ENCODE measurements at places on chromosomes 12 and 14.

DNA sequence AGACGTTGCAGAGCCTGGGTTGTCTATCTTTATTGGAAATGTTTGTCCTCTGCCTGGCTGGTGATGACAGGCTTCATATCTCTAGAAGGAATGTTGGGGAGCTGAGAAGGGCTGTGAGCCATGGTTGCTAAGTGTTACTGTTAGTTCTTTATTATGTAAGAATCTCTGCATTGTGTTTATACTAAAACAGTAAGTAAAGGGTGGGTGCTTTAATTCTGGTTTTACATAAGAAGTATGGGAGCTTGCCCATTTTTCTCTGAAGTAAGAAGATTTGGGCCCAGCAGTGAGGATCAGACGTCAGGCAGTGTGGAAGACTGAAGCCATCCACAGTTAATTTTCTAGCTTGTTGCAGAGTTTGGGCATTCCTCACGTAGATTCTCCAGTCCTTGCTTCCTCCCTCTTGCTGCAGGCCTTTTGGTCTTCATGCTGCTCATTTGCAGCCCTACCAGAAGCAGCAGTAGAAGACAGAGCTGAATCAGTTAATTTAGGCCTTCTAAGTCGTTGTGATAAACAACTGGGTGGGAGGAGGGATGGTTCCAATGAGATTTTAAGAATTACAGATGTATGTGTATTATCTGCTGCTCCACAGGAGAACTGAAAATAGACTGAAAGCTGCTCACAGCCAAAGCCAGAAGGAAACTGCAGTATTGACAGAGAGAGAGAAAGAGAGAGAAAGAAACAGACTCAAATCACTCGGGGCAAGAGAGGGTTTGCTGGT is 21.4 kb downstream of the WNT5B start:
- DNase-seq, result no peak

DNA sequence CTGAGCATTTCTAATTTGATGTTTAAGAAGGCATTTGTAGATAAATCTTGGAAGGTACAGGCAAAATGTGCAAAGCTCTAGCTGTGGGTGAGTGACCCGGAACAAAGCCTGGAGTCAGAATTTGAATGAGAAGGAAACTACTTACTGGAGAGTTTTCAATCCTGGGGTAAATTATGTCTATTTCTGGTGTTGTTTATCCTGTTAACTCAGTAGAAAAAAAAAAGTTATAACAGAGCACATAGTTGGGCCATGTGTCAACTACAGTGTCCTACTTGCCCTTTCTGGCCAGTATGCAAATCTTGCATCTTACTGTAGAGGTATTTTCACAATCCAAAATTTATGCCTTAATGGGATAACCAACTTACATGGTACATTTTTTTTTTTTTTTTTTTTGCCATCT is 182.3 kb downstream of the SYNE2 start:
- no peak for DNase-seq

DNA sequence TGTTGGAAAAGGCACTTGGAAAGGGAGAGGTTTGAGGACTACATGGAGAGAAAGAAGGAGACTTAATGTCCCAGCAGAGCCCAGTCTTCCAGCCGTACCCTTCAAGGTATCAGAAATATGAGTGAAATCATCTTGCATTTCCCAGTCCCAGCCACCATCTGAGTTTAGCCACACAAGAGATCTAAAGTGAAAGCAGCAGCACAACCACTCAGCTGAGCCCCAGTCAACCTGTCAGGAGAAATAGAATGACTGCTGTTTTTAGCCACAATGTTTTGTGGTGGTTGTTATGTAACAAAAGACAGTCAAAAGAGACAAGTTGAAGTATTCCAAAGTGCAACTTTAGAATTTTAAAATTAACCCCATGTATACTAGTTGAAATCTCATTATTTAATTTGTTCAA is 28.0 kb downstream of the DERA start:
- no peak for DNase-seq

DNA sequence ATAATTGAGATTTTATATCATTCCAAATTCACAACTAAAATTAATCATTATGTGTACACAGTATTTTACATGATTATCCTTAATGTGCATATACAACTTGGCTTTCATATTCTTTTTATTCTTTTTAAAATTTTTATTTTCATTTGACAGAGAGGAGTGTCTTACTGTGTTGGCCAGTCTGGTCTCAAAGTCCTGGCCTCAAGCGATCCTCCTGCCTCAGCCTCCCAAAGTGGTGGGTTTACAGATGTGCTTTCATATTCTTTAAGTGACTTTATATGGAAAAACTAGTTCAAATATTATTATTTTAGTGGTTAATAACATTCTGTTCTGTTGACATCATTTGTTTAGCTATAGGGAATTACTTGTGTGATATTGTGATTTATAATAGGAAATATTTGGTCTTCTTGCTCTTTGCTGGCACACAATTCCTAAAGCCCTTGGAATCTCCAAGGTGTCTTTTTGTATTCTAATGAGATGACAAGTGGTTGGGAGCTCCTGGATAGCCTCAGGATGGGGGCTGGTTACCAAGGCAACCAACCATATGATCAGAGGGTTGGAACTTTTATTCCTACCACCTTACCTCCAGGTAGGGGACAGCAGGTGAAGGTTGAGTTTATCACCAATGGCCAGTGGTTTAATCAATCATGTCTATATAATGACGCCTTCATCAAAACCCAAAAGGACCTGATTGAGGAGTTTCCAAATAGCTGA is 16.0 kb upstream of the ZNF410 start:
- no peak for DNase-seq

DNA sequence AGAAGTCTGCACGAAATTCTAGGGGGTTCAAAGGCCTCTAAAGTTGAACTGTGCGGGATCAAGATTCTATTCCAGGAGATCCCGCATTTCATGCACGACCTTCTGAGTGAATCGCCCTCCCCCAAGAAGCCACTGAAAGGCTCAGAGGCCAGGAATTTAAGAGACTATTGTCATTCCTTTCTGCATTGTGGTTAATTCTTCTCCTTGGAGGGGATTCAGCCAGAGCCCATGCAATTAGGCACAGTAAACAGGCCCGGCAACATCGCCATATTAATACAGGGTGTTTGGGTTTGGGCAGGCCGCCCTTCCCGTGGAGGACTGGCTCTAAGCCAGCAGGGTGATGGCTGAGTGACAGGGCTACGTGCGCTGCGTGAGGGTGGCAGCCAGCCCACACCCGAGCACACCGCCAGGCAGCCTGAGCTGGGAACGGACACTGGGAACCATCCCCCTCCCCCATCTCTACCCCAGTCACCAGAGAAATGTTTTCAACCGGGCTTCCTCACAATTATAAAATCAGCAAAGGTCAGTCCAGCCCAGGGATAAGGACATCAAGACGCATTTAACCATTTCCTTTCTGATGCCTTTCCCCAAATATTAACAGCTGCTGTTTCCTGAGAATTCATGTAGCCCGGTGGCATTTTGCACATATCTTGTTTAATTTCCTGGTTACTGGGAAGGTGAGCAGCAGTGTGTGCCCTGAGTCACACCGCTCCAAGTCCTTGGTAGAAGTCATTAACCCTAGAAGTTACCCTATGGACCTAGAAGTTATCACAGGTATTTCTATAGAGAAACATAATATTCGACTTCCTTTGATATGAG is 12.5 kb downstream of the EGLN3 start:
- DNase-seq, result no peak

DNA sequence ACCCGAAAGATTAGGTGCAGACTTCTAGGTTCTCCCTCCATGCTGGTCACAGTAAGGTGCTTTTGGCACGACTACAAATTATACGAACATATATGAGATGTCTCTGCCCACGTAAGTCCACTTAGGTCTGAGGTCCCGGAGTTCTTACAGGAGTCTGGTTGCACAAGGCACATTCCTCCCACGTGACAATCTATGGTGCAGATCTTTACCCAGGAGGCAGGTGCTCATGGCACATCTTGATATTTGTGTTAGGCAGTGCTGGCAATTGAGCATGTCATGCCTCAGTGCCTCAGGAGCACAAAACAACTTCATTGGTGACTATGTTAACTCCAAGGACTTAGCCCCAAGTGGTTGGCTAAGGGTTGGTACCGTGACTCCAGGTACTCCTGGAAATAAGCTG is 92.0 kb upstream of the AMN1 start:
- no peak for DNase-seq

DNA sequence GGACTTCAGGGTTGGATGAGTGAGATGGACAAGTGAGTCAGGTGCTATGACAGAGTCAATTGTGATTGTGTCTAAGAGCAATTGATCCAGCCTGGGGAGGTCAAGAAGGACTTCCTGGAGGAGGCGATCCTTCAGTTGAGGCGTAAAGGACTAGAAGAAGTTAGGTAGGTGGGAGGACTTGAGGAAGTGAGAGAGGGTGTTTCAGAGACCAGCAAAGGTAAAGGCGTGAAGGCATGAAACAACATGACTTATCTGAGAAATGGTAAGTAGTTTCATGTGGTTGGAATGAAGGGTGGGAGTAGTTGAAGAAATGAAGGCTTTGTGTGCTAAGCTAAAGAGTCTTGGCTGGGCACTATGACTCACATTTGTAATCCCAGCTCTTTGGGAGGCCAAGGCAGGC is 48.9 kb upstream of the PPP1CC start:
- DNase-seq, result no peak

DNA sequence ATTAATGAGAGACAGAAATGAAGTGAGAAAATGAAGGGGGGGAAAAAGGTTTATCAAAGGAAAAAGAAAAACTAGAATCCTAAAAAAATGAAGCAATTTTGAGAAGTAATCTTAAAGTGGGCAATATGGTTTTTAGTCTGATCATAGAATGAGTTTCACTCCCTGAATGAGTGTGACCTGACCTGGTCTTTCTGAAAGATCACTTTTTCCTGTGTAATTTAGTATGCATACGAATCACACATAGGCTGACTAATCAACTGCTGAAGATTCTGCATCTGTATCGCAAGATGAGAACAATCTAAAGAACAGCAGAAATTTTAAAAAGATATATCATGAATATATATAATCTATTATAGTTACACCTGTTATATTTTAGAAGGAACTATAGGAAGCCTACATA is 11.3 kb downstream of the GNPTAB start:
- no peak for DNase-seq

- DNase-seq, result no peak
These were observed 2.3 kb downstream of the TMEM63C start for GRCh38 chr14:77183896-77184295.

DNA sequence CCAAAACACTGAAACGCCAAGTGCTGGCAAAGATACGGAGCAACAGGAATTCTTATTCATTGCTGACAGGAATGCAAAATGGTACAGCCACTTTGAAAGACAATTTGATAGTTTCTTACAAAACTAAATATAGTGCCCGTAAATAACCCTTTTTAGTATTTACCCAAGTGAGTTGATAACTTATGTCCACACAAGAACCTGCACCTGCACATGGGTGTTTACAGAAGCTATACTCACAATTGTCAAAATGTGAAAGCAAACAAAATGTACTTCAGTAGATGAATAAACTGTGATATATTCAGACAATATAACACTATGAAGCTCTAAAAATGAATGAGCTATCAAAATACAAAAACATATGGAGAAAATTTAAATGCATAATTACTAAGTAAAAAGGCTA is 86.6 kb downstream of the ATXN7L3B start:
- DNase-seq, result no peak

GRCh38 chr12:41465526-41465925 is 277.4 kb downstream of the PDZRN4 start:
- DNase-seq, result no peak

DNA sequence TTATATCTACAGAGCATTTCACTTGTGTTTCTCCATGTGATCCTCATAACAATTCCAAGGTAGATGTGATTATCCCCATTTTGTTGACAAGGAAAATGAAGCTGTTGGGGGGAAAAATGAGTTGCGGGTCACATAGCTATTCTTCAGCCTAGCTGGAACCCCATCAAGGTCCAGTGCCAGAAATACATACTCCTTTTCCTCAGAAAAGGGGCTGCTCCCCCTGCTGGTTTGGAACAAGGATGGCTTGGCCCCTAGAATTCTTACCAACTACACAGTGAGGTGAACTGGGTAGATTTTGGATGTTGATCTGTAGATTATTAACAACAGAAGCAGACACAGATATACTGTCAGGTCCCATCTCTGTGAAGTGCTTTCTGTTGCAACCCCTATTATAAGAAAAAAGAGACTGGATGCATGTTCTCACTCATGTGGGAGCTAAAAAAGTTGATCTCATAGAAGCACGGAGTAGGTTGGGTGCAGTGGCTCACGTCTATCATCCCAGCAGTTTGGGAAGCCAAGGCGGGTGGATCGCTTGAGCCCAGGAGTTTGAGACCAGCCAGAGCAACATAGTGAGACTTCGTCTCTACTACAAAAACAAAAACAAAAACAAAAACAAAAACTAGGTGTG is 8.9 kb downstream of the IKZF4 start:
- peak; percentile 36 for DNase-seq

DNA sequence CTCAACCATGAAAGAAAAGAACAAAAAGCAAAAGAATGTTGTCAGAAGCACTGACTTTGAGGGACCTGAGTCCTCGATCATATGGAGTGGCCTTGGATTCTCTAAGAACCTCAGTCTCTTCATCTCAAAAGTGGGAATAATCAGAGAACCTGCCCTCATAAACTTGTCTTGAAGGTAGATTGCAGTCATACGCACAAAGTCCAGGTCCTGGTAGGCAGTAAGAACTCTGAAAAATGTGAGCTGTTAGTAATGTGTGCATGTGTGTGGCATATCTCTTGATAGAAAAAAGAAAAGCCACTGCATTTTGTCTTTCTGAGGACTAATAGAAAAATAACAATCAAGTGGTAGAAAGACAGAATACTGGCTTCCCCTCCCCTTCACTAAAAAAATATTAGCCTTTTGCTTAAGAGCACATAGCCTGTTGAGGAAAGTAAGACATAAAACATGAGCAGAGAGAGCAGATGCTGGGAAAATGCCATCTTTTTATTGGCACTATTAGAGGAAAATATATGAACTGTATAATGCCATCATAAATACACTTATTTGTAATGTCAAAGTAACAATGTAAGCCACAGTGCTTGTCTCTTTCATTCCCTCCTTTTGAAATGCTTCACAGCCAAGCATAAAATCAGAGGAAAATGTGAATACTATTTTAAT is 205.1 kb upstream of the TBX3 start:
- DNase-seq, result no peak

DNA sequence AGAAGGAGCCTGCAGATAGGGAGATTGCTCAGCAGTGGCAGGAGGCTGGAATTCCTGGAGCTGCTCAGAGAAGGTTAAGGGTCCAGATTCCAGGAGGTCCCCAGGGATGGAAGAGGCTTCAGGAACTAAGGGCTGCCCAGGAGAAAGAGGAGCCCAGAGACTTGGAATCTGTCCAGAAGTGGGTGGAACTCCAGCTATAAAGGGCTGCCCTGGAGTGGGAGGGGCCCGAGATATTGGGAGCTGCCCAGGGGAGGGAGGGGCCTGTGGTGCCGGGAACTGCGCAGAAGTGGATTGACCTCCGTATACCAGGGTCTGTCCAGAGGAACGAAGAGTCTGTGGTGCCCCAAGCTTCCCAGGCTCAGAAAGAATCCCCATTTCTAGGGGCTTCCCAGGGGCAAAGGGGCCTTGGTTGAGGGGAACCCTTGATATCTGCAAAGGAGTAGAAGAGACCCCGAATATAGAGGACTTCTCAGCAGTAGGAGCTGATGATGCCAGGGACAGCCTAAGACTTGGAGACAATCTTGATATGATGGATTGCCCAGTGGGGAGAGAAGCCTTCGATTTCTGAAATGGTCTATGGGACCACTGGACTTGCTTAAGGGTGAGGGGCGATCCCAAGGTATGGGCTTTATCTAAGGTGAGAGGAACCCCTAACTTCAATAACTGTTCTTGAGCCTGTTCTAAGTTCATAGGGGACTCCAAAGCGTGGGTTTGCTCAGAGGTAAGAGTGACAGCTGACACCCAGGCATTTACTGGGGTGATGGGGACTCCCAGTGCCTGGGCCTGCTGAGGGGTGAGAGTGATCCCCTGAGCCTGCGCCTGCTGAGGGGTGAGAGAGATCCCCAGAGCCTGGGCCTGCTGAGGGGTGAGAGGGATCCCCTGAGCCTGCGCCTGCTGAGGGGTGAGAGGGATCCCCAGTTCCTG is 45.0 kb downstream of the FAM186A start:
- no peak for DNase-seq
